ENCODE measurements at places on chromosomes 6 and 20.

DNA sequence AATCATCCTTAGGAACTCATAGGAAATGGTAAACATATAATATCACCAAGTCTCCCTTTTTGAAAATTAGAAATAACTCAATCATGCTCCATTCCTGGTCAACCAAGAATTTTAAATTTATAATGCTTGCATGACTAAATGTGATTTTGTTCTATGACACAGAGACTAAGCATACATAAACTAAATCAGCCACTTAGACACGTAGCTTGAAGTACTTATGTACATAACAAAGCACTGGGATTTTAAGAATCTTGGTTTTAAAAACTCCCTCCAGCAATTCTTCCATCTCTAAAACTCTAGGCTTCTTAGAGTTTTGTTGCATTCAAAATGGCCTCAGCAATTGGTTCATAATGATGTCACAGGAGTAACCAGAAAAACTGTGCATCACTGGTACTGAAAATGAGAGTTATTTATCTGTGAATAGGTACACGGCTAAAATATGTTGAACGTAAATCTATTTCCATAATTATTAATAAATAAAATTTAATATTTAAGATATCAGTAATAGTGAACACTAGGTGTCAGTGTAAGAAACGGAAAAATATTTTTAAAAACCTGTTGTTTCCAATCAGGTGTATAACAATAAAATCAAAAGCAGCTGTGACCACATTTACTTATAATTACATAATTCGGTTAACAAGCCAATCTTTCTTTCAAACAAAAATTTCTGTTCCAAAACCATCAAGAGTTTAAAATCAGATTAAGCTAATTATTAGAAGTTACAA is 241.6 kb upstream of the RUNX2 start:
- DNase-seq: no peak

GRCh38 chr20:23019403-23019802 is 15.7 kb upstream of the SSTR4 start:
- DNase-seq: no peak

DNA sequence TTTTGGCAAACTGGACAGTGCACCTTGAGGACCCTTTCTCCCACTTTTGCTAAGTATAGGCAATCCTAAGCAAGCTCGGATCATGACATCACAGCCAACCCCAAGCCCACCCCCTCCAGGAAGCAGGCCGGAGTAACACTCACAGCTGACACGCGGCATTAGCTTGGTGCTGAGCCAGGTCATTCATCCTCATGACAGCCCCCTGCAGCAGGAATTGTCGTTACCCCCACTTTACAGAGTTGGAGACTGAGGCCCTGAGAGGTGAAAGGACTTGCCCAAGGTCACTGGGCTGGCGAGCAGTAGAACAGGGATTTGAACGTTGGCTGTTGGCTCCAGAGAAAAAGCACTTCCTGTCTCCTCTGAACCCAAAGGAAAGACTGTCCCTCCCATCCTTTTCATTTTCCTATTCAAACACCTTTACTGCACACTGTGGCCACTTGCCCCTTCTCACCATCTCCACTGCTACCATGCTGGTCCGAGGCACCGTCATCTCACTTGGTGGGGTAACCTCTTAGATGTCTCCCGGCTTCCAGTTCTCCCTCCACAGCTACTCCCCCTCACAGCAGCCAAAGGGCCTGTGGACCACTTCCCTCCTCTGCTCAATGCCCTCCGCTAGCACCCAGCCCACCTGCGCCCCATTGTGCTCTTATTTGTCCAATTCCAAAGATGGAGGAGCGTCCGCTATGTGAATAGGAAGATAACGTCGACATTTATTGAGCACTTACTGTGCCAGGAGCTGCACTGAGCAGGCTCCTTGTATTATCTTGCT is 84.7 kb downstream of the PREX1 start:
- DNase-seq: no peak

DNA sequence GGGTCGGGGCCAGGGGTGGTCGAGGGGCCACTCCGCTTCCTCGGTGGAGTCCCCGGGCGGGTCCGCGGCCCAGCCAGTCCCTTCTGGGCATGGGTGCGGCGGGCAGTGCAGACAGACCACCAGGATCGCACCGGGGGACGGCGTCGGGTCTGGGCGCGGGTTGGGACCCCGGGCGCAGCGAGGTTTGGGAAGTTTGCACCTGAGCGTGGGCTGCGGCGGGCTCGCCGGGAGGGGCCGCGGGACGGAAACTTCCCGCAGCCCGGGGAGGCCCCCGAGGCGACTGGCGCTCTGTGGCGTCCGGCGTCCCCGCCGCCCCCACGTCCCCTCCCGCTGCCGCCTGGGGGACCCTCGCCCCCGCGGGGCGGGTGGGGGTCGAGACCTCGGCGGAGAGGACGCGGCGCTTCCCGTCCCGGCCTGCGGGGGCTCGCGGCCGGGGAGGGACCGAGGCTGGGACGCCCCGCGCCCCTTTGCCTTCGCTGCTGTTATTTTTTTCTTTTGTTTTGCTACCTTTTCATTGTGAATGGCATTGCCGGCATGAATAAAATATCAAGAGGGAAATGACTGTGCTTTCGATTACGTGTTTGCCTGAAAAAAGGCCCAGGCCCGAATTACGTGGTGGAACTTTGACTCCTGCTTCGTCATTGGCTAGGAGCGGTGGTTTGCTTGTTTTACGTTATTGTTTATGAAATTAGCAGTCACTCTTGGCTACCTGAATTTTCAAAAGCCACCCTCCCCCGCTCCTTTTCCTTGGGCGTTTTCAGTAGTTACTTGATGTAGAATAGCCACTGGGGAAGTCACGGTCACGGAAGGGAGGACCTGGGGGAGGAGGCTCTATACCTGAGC is 703 bp downstream of the SNX9 start:
- peak; percentile 64 for DNase-seq

DNA sequence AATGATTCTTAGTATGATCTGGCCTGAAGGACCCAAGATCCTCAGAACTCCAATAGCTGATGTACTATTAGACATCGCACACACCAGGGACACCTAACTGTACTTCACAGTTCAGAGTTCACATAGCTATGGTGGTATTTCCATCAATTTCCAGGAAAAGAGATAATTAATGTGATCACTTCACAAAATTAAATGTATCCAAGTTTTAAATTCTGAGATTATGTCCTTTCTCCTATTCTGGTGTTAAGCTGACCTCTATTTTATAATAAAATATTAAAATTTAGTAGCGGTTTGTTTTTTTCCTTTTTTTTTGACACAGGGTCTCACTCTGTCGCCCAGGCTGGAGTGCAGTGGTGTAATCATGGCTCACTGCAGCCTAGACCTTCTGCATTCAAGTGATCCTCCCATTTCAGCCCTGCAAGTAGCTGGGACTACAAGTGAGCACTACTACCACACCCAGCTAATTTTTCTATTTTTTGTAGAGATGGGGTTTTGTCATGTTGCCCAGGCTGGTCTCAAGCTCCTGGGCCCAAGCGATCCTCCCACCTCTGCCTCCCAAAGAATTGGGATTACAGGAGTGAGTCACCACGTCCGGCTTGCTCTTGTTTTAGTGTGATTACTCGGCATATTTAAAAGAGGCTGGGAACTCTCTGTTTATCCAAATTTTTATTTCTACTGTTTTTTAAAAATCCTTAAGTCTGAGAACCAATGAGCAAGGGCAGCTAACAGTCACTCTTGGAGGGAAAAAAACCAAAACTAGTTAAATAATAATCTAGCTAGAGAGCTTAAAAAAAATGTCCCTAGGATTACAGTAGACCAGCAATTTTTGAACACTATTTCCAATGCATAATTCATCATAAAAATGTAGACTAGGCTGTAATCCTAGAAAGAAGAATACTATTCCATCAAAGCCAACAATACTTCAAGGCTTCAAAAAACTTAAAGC is 16.0 kb downstream of the KIF13A start:
- DNase-seq: peak; percentile 71

- no peak for DNase-seq
These were observed 6.6 kb downstream of the ECI2 start for GRCh38 chr6:4128748-4129147.

DNA sequence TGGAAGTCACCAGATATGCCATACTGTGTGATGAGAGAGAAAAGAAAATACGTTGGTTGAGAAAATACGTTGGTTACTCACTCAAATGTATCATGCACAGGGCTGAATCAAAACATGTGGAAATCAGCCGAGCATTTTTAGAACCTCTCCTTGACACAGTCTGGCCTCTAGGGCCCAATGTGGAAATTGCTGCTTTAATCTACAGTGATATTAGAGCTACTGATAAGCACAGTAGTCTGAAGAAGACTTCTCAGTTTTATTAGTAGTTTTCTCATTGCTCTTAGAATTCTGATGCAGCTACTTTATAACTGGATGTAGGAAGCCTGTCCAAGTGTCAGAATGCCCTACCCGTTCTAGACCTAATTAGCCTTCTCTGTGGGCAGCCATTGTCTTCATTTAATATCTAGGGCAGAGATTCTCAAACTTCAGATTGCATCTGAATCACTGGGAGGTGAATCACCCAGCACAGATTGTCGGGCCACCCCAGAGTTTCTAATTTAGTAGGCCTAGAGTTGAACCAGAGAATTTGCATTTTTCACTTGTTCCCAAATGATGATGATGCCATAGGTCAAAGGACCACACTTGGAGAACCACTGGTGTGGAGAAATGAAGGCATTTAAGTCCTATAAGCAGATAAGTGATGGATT is 229.1 kb downstream of the PLCB1 start:
- DNase-seq: peak; percentile 55

DNA sequence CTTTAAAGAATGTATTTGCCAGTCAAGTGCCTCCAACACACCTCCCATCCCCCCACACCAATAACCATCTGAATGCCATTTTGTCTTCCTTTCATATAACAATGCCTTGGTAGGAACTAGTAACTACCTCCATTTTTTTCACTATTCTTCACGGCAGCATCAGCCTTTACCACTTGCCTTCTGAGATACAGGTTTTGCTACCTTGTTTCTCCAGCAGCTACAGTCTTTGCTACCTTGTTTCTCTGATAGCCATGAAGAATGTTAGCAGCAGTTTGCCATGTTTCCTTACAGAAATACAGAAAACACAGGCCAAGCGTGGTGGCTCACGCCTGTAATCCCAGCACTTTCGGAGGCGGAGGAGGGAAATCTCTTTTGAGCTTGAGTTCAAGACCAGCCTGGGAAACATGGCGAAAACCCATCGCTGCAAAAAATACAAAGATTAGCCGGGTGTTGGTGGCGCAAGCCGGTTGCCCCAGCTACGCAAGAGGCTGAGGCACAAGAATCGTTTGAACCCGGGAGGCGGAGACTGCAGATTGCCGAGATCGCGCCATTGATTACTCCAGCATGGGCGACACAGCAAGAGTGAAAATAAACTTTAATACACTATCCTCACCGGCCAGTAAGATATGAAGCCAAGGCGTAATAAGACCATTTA is 100.9 kb downstream of the HFE start:
- DNase-seq: peak; percentile 59

DNA sequence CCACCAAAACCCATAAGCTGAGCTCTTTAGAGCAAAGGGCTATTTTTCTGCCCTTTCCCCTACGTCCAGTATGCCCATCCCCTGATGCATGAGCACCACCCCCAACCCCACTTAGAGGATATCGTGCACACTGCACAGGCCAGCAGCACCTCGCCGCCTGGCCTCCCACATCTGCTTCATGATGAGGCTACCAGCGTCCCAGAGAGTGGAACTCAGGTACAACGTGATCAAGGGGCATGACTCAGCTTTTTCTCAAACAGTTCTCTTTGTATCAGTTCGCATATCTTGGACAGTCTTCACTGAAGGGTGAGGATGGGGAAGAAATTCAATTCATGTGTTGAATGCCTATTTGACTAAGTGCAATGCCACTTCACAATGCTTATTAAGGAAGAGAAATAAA is 81.9 kb upstream of the QKI start:
- no peak for DNase-seq

DNA sequence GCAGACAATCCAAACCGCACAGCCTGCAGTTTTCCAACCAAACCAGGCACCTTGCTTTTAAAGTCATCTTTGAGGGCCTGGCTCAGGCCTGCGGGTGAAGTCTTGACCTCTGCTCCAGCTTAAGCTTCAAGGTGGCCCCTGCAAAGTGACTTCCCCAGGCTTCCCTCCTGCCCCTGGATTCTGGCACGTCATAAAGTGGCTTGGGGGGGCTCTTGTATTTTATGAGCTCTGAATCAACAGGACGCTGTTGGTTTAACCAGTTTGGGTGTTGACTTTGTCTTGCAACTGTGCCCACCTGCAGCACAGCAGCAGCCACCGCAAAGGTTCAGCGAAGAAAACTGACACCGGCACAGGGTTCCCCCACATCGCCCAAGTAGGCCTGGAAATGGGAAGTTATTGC is 81.2 kb downstream of the NFATC2 start:
- DNase-seq: no peak

GRCh38 chr6:37972994-37973757 is 153.6 kb downstream of the ZFAND3 start:
- DNase-seq: peak; percentile 39

GRCh38 chr20:43833511-43834395 is 80.9 kb upstream of the TOX2 start:
- no peak for DNase-seq

- DNase-seq: peak; percentile 24
These were observed 984 bp downstream of the TNFRSF21 start for GRCh38 chr6:47308552-47309290.

DNA sequence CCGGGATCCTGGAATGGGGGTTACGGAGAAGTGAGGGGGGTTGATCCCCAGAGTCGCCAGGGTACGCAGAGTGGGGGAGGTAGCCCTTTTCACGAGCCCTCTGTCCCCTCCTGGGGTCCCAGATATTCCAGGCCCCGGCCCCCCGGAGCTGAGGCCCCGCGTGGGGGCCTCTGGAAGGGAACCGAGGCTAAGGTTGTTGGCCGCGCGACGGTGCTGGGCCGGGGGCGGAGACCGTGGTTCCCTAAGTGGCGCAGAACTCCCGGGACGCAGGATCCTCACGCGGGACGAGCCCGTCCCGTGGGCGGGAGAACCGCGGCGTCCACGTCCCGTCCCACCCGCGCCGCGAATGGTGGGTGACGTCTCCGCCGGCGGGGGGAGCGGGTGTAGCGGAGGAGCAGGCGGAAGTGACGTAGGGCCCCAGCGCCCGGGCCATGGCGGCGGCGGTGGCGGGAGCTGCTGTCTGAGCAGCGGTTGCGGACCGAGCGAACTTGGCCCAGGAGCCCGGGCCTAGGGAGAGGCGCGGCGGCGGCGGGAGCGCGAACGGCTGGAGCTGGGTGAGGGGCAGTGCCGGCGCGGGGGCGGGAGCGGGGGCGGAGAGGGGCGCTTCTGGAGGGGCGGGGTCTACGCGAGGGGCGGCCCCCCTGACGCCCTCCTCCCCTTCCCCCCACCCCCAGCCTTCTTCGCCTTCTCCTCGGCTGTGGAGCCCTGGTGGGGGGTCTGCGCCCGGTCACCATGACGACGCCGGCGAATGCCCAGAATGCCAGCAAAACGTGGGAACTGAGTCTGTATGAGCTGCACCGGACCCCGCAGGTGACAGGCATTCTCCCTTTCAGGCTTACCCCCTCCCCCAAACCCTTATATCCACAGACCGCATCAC is at the start of gene RING1:
TSS of gene RING1 (plus strand) at position 410 of the 877 bp plus-strand sequence. CDS start at position 733, 323 bp downstream.
- DNase-seq: peak; percentile 69

- DNase-seq: peak; percentile 21
These were observed 178.8 kb upstream of the SNX9 start for GRCh38 chr6:157644043-157644810.

GRCh38 chr6:157215717-157216116 is 107.6 kb downstream of the TMEM242 start:
- DNase-seq: no peak

GRCh38 chr6:36984581-36985416 is 1.2 kb downstream of the MTCH1 start:
- peak; percentile 85 for DNase-seq

All from fibroblast of skin of right quadriceps (primary cell).